ENCODE measurements at places on chromosomes 11 and 22.

GRCh38 chr11:106344394-106344793, 266.9 kb downstream of the AASDHPPT start:
- peak; percentile 72 for DNase-seq

DNA sequence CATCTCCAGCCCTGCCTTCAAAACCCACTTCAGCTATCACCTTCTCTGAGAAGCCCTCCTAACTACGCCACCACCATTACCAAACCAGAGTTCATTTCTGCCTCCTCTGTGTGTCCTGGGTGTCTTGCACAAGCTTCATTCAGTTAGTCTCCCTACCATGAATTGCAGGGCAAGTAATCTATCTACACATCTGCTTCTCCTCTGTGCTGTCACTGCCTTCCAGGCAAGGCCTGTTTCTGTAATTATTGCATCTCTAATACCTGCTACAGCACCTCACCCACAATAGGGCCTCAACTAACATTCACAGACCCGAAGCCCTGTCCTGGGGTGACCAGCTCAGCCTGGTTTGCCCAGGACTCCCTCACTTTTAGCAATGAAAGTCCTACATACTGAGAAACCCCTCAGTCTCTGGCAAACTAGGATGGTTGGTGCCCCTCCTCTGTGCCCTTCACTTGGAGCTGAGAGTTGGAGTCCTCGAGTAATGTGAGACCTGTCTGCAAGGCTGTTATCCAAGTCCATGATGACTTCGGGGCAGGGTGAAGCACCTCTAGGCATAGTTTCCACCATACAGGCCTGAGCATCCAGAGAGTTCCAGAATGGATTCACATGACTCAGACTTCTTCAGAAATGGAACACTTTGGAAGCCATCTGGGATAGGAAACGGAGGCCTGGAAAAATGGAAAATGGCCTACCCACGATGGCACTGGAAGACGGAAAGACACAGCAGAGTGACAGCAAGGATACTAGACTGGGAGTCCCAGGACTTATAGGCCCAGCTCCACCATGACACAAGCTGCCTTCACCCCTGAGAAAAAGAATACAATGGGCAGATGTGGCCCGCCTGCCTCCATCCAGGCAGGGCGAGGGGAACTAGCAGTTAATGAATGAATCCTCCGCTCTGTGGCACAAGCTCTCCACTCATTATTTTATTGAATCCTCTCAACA, 269.3 kb downstream of the BUD13 start:
- DNase-seq = no peak

GRCh38 chr11:23990346-23991164, 506.3 kb upstream of the LUZP2 start:
- DNase-seq = no peak

DNA sequence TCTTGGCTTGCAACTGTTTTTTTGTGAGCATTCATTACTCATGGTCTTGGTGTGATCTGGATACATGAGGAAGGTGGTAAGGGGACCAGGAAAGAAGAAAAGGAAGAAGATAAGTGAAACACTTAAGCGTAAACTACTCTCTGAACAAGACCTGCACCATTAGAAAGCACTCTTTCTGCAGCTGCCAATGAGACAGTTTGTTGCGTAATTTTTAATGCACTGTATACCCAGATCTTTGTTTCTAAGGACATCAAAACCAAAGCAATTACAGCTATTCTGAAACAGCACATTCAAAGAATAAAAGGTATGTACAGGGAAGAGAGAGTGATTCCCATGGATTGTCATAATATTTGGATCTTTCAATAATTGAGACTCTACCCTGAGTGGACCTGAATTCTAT, 147.4 kb downstream of the BLID start:
- peak; percentile 26 for DNase-seq

GRCh38 chr11:132114743-132115142, 744.3 kb downstream of the NTM start:
- DNase-seq = no peak

- no peak for DNase-seq
Measured at GRCh38 chr22:40965936-40966725, 15.0 kb downstream of the RBX1 start.

- no peak for DNase-seq
Measured at GRCh38 chr22:38874529-38875222, 2.7 kb upstream of the CBX6 start.

DNA sequence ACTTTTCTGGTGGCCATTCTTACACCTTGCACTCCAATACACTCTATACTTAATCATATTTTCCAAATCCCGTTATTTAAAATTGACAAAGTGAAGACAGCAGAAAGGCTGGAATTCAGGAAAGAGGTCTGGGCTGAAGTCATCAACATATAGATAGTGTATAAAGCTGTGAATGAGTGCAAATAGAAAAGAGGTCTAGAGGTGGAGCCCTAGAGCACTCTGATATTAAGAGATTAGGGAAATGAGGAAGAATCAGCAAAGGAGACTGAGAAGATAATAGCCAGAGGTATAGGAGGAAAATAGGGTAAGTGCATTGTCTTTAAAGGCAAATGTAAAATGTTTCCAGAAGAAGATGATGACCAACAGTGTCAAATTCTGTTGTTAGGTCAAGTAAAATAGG, 7.9 kb downstream of the CTR9 start:
- DNase-seq = no peak

DNA sequence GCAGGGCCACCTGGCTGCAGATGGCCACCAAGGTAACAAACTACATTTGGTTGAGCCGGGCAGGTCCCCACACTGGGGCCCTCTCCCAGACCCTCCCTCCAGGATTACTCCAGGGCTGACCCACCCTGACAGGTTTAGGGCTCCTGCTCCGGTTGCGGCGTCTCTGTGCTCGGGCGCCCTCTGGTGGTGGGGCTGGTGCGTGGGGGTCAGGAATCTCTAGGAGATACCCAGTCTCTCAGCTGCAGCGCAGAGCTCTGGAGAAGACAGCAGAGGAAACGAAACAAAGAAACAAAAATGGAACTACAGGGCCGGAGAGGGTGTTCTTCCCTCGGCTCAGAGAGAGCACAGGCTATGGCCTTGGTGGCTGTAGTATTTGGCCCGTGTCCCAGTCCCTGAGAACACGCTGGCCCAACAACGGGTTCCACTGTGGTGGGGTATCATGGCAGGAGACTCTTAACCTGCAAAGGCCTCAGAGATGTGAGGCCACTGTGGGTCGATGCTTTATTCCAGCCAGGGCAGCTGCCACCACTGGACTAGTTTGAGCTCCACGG, 2.4 kb downstream of the C11orf96 start:
- DNase-seq = peak; percentile 52

DNA sequence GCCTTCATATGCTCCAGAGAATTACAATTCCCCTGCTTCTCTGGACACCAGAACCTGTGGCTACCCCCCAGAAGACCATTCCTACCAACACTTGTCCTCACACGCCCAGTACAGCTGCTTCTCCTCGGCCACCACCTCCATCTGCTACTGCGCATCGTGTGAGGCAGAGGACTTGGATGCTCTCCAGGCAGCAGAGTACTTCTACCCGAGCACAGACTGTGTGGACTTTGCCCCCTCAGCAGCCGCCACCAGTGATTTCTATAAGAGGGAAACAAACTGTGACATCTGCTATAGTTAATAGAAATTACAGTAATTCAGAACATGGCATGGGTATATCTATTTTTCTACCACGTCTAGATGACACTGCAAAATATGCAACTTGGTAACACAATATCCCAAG, 9.8 kb downstream of the POU2AF3 start:
- no peak for DNase-seq

- peak; percentile 47 for DNase-seq
Measured at GRCh38 chr22:24968066-24968561, 15.6 kb downstream of the KIAA1671 start.

Measured in cardiac fibroblast (primary cell).